Activated T-cell treated with anti-CD3 and anti-CD28 coated beads, Interleukin-2, amount 50 U/mL, for 72 hours (primary cell): ENCODE measurements at places on chromosomes 4 and X. TPM values are rescaled to one million over a fixed set of nuclear protein-coding genes. Genes with fewer than 3 reads are reported as not detected.

The ERVMER34-1 gene
- total RNA-seq, result 0.09 TPM

DNA sequence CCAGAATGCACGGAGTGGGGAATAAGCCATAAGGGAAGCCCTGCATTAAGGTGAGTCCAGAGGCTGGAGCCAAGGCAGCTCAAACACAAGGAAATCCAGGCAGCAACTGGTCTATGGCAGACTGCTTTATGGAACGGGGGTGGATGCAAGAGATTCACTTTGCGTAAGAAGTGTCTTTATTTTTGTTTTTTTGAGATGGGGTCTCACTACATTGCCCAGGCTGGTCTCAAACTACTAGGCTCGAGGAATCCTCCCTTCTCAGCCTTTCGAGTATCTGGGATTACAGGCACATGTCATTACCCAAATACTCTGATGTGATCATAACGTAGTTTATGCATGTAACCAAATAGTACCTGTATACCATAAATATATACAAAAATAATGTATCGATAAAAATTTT is 199.5 kb downstream of the MAML3 start:
- no peak overlapping the region for H3K4me3 ChIP-seq
- H3K27me3 ChIP-seq, result no peaks in the 10 kb centered on the region
- H3K27ac ChIP-seq, result no peak overlapping the region
- peaks cover 22% of the 10 kb centered on the region for H3K4me1 ChIP-seq
- DNase-seq, result no peak

GRCh38 chr4:85491527-85491926 is 16.6 kb downstream of the ARHGAP24 start:
- no peak overlapping the region for H3K4me3 ChIP-seq
- no peaks in the 10 kb centered on the region for H3K27me3 ChIP-seq
- H3K36me3 ChIP-seq, result no peaks in the 10 kb centered on the region
- no peak for DNase-seq
- no peak overlapping the region for H3K27ac ChIP-seq

GRCh38 chr4:78155616-78156105 is 98.5 kb downstream of the FRAS1 start:
- no peaks in the 10 kb centered on the region for H3K4me1 ChIP-seq
- no peak for DNase-seq
- no peak overlapping the region for H3K4me3 ChIP-seq
- no peaks in the 10 kb centered on the region for H3K36me3 ChIP-seq
- peaks cover 7% of the 10 kb centered on the region for H3K27me3 ChIP-seq

DNA sequence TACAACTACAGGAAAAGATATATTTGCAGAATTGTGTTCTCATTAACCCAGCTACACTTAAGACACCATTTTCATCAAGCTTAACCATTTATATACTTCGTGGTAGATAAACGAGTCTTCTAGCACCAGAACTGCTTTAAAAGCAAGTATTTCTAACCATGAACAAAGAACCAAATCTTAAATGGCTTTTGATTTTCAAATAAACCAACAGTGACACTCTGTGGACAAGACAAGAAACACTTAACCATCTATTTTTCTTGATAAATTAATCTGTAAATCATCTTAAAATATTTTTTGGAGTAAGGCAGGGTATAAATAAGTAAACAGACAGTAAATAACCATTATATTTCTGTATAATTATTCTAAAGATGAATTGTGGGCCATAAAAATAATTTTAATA is 10.2 kb downstream of the BEND2 start:
- no peaks in the 10 kb centered on the region for H3K36me3 ChIP-seq
- DNase-seq, result no peak
- no peak overlapping the region for H3K27ac ChIP-seq
- no peaks in the 10 kb centered on the region for H3K4me1 ChIP-seq
- no peaks in the 10 kb centered on the region for H3K27me3 ChIP-seq
- no peak overlapping the region for H3K4me3 ChIP-seq
